Stimulated activated CD8-positive, alpha-beta memory T cell treated with anti-CD3 and anti-CD28 coated beads, Interleukin-12 subunit alpha, Interleukin-12 subunit beta, amount 100 ng/mL, for 1 hour (primary cell): ENCODE measurements at places on chromosomes 5 and 9.

- DNase-seq = no peak
Observed at GRCh38 chr5:11355491-11355890, 548.8 kb downstream of the CTNND2 start.

DNA sequence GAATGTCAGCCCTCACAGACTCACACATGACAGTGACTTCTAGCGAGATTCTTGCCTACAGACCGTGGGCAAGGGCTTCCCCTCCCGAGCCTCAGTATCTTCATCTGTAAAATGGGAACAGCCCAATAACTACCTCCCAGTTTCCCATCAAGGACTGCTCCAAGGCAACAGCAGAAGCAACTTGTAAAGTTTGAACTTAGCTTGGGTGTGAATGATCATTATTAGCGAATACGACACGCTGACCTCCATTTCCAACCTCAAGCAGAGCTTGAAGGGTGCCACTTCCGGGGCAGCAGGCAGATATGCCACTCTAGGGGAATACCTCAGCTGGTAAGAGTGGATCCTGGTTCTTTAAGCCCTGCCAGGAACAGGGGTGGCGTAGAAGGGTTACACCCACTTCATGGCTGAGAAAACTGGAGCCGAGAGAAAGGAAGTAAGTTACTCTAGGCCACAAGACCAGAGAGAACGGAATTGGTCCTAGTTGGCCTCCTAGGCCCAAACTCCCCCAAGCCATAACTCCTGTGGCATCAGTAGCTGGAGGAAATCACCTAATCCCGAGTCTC, 2.0 kb downstream of the RNF44 start:
- DNase-seq = no peak

- no peak for DNase-seq
Observed at GRCh38 chr9:112655668-112656067, 62.2 kb downstream of the INIP start.

DNA sequence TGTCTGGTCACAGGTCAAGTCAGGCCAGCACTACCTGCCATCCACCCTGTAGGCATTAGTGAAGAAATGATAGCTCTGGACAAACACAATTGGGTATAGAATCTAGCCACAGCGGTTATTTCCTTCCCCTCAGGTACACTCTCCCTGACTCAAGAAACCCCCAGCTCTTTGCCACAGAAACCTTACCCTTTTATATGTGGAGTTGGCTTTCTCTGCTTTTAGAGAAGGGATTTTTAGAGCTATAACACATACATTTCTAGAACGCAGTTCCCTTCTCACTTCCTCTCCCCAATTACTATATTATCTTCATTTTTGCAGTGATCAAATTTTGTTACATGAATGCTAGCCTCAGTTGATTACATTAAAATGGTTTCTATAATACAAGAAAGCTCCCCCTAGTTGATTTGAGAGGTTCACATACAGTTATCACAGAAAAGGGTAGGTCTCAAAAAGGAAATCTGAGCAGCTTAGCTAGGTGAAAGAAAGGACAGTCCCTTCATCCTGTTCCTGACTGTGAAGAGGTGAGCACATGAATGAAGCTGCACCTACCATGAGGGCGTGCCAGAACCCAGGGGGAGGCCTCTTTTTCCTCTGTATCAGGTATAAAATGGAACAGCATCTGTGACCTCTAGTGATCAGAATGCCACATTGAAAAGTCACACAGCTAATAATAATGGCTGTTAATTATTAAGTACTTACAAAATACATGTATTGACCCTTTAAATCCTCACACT, 425.6 kb downstream of the KIAA0825 start:
- DNase-seq = no peak

GRCh38 chr5:160317434-160317833, 5.1 kb upstream of the CCNJL start:
- DNase-seq = no peak

GRCh38 chr9:93205045-93205768, 21.3 kb downstream of the WNK2 start:
- DNase-seq = no peak

- DNase-seq = no peak
Observed at GRCh38 chr5:145378226-145378625, 456.9 kb downstream of the PRELID2 start.

DNA sequence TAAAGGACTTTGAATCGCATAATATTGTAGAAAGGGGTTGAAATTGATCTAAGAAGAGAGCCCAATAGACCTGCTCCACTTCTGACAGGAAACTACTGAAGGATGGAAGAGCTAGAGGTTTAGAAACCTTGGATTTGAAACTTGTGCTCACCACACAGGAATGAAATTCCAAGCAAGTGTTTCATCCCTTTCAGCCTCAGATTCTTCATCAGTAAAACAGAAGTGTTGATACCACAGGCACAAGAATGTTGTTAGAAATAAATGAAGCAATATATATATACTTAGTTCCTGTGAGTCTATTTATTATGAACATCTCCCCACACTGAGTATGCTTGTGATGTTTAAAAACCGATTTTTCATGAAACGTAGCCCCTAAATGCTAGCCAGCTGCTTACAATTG, 43.8 kb downstream of the PRRC1 start:
- no peak for DNase-seq

GRCh38 chr9:122320413-122320881, 50.4 kb upstream of the PTGS1 start:
- DNase-seq = no peak

DNA sequence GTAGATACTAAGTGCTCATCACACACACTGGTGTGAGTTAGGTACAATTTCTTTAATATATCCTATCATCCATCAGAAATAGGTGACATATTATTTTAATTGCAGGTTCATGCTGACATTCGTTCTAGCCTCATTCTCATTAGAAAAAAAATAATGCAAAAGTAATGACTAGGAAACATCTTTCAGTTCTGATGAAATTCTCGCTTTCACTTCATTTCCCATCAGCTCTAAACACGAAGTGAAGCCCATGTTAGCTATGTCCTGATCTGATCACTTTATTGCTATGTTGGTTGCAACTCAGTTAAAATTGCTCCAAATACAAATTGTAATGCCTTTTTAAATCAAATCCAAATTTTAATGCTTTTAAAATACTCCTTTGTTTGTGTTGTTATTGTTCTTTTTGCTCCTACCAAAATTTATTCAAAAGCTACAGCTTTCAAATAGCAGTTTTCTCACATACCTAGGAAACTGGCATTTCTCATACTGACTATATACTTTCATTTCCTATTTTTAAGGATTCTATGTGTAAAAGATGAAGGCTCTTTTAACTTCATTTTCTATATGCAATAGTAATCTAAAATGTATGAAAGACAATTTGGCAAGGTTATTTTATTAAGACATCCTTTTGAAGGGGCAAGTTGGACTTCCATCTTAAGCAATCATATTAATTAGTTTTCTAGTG, 1237.8 kb upstream of the ACO1 start:
- no peak for DNase-seq

- DNase-seq = no peak
Observed at GRCh38 chr9:92780206-92780605, 15.6 kb upstream of the BICD2 start.

- no peak for DNase-seq
Observed at GRCh38 chr5:126924331-126925033, 105.9 kb downstream of the MARCHF3 start.

DNA sequence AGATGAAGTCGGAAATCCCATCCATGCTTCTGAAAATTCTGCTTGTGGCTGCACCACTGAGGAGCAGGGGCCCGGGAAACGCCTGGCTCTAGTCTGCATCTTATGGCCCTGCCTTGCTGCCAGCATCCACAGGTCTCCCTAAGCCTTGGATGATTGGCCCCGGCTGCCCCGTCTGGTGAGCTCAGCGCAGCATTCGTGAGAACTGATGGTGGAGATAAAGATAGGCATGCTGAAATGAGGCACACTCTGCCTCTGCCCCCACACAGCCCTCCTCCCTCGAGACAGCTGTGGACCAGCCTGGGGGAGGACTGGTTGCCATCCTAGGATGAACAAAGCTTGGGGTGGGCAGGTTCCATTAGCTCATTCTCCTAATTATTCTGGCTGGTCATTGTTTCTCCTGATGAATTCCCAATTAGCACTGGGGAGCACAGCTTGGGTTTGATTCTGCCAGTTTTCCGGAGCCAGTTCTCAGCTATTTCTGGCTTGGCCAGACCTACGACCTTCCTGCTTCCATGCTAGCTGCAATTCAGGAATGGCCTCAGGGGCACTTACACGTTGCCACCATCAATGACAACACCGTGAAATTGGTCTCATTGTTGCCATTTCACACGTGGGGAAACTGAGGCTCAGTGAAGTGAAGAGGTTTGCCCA, 62.8 kb upstream of the CPEB4 start:
- no peak for DNase-seq

DNA sequence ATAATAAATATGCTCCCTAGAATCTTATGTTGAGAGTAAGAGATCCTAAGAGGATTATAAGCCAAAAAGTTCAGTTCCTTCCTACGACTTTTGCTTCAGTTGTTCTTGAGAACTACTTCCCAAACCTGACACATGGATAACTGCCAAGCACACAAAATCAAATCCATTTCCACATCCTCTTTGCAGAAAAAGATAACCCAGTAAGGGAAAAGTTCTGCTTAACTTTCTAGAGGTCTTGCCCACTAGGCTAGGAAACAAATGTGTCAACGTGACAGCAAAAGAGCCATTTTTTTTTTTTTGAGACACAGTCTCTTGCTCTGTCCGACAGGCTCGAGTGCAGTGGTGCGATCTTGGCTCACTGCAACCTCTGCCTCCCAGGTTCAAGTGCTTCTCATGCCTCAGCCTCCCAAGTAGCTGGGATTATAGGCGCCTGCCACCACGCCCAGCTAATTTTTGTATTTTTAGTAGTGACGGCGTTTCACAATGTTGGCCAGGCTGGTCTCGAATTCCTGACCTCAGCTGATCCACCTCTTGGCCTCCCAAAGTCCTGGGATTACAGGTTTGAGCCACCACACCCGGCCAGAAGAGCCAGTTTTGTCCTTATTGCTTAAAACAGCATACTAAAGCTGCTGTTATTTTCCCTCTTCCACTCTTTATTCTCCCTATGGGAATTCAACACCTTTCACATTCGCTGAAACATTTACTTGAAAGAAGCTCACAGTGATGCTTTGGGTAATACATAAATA, 24.2 kb downstream of the CSNK1A1 start:
- DNase-seq = no peak

GRCh38 chr5:73391441-73391881, 57.1 kb downstream of the FOXD1 start:
- no peak for DNase-seq

DNA sequence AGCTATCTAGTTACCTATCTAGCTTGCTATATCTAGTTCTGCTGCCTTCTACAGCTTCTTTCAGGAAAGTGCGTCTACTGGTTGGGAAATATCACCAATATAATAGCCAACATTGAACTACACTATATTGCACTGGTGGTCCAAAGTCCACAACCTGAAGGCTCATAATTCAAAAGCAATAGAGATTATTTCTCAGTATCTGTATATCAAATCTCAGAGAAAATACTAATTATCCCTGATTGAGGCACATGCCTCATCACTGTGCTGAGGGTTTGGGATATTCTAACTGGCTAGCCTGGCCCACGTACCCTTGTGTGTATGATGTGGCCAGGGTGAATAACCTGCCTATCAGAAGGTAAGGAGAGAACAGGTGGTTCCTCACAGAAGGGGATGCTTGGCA, 53.8 kb downstream of the SH3RF2 start:
- DNase-seq = no peak

DNA sequence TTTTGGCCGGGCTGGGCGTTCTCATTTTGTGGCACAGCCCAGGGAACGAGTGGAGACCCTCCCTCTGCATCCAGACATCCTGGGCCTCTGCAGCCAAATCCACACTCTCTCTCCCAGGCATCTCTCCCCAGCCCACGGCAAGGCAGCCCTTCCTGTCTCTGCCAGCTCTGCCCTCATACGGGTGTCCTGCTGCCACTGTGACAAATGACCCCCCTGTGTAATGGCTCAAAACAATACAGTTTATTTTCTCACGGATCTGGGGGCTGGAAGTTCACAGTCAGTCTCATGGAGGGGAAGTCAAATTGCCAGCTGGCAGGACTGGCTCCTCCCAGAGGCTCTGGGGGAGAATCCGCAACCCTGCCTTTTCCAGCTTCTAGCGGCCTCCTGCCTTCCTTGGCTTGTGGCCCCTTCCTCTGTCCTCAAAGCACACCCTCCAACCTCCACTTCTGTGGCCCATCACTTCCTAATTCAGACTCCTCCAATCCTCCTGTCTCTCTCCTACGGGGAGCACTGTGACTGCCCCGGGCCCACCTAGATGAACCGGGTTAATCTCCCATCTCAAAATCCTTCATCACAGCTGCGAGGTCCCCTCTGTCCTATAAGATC, 70.2 kb upstream of the COL5A1 start:
- DNase-seq = no peak

- DNase-seq = no peak
Observed at GRCh38 chr9:110319781-110320492, 17.7 kb downstream of the TXNDC8 start.

GRCh38 chr5:28165096-28165495, 1126.7 kb upstream of the CDH9 start:
- no peak for DNase-seq

- DNase-seq = no peak
Observed at GRCh38 chr9:136576269-136576626, 30.4 kb upstream of the NOTCH1 start.

- DNase-seq = no peak
Observed at GRCh38 chr9:91376239-91376638, 14.5 kb upstream of the AUH start.

- no peak for DNase-seq
Observed at GRCh38 chr5:127867022-127867783, 164.0 kb downstream of the CCDC192 start.

DNA sequence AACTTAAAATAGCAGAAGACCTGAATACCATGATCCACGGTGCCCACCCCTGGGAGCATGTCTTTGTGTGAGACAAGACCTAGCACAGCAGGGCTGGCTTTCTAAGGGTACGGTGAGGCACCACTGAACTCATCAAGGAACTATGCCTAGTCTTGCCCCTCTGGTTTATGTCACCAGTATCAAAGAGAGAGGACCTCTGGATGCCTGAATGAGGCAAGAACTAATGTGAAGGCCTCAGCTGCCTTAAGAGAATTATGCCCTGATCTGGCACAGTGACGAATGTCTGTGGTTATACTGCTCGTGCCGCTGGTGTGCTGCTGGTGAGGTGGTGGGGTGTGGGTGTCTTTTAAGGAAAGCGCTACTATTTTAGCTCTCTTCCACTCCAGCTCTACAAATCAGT, 23.0 kb downstream of the NREP start:
- no peak for DNase-seq

DNA sequence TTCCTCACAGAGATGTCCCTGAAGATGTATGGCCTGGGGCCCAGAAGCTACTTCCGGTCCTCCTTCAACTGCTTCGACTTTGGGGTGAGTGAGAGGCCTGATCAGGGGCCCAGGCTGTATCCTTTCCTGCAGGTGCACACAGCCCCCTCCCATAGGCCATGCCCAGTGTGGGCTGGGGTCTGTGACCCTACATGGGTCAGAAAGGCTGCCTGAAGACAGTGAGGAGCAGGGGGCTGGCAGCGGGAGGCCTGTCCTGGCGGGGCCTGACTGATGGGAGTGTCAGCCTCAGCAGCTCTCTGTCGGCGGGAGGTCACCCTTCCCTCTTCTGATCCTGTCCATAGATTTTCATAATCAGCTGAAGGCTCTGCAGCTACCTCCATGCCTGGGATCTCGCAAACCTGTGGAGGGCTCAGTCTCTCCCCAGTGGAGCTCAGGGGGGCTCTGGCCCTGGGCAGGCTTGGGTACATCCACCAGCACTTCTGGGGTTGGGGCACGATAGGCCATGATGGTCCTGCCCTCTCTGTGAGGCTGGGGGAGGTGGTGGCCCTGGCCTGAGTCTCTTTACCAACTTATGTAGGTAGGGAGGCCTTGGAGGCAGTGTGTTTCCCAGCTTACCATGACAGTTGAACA, 98.5 kb downstream of the CACNA1B start:
- DNase-seq = no peak

GRCh38 chr5:113678924-113679575, 165.6 kb downstream of the YTHDC2 start:
- no peak for DNase-seq

GRCh38 chr9:133942206-133942975, 49.7 kb downstream of the VAV2 start:
- DNase-seq = no peak
